Mammary epithelial cell (primary cell): ENCODE measurements at places on chromosomes 4 and X. TPM values are rescaled to one million over a fixed set of nuclear protein-coding genes. Genes with fewer than 3 reads are reported as not detected.

- DNase-seq = no peak
Observed at GRCh38 chr4:94571715-94572114, 120.0 kb downstream of the PDLIM5 start.

Gene SMIM14
- total RNA-seq = 26.8 TPM

DNA sequence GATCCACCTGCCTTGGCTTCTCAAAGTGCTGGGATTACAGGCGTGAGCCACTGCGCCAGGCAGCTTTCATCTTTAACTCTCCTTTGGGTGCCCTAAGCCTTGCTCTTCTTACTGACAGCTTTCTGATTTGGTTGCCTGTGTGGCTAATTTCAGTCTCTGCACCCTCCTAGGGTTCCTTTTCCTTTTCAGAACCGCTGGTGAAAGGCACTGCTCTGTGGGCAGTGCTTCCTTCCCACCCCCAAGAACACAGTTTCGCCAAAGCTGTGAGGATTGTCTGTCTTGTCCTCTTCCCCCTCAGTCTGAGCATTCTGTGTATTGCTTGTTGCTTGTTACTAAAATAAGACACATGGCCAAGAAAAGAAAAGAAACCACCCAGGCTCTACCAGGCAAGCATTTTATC is 101.4 kb upstream of the FRMPD3 start:
- no peak for DNase-seq

DNA sequence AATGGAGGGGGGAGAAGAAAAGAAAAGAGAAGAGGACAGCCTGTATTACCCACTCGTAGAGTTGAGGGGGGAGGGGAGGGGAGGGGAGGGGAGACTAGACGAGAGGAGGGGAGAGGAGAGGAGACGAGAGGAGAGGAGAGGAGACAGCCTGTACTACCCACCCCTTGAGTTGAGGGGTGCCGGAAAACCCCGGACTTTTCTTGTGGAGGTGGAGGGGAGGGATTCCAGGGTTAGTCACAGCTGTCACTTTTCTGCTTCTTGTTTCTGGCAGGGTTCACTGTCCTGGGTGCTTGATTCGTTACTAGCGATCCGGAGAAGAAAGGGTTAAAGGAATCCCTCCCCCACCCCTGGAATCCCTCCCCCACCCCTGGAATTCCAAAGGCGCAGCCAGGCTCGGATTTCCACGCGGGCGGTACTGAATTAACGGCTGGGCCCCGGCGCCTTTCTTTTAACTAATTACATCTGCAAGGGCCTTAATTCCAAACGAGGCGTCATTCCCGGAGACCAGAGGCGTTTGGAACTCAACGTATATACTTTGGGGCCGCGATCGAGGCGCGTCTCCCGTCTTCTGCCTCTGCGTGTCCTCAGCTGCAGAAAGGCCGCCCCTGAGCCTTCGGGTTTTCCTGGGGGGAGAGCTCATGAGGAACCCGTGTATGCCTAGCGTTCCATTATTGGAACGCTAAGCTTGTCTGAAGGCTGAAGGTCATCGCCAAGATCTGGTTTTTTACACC is 20.1 kb upstream of the CSF2RA start:
- no peak for DNase-seq

GRCh38 chrX:11446949-11447348 is 153.7 kb downstream of the AMELX start:
- DNase-seq = no peak

DNA sequence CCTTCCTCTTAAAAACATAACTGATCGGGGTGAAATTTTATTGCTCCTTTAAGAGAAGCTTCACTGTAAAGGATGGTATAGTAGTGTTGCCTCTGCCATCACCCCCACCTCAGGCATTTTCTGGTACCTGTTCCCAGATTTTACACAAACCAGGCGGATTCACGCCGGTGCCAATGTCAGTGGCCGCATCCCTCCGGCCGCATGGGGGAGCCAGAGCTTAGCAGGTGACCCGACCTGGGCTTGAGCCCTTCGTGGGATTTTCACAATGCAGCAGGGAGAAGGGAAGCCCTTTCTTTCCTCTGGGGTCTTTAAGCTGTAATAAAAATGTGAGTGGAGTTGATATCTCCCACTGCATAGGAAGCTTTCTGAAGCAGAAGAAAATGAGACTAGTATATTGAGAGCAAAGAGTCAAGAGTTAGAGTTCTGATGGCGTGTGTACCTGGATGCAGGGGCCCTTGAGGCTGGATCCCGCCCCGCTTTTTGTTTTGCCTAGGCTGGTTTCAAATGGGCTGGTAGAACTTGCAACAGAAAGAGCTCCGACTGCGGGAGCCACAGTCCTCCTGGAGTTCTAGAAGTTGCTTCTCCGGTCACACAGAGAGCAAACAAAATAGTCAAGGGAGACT is 59.4 kb downstream of the POLR2B start:
- peak; percentile 32 for DNase-seq

- peak; percentile 73 for DNase-seq
Observed at GRCh38 chr4:48380583-48381167, 39.3 kb downstream of the SLAIN2 start.

DNA sequence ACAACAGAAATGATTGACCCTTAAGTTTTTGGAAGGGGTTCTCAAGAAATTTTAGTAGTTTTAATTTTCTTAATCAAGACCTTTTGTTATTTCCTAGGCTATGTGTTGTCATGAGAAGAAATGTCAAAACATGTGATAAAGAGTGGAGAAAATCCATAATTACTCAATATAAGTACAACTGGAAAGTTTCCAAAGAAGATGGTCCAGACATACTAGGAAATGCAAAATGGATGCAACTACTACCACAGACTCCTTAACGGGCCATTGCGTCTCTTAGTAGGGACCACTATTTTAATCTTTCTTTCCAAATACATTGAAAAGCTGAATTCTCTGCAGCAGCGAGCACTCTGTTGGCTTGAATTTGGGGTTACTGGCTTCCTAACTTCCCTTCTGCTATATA is 148.8 kb downstream of the NWD2 start:
- no peak for DNase-seq

Gene TCEAL2
- not detected for total RNA-seq

DNA sequence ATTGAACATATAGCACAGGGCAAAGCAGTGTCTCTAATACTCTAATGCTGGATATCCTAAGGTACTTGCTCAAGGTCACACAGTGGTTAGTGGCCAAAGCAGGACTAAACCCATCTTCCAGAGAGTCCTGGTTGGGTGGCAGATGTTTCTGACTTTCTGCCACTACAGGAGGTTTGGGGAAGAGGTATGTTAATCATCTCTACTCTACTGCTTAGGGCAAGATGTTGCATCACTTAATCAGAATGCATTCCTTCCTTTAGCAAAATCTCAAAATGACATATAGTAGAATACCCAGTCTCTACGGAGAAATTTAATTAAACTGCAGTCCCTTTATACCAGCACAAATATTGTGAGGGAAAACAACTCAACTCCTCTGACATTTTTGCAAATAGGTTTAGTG is 190.7 kb upstream of the FAM241A start:
- DNase-seq = no peak

Gene RBM41
- 21.5 TPM for total RNA-seq
